HS-27A (cell line): ENCODE measurements at places on chromosomes 1 and 21.
A peak's percentile ranks its signal among the peaks of the same experiment; 100 is the strongest.

GRCh38 chr1:44743211-44743610 is 3.6 kb downstream of the KIF2C start:
- no peak for DNase-seq

DNA sequence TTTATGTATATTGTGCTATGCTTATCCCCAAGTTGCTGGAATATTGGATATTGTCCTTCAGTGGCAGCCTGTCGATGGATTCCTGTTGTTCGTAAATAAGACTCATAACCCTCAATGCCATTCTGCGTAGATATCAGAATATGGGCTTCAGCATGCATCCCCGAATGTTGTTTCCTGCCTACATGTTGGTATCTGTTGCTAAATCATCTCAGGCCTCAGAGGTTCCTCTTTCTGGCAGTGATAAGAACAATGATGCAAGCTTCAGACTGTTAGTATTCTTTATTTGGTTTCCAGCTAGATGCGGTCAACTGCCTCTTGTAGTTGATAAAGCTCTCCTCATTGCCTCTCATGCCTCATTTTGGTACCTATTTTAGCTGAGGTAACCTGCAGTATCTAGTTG is 2082.6 kb downstream of the MRPL39 start:
- DNase-seq: no peak

GRCh38 chr1:29121516-29121935 is 2.2 kb downstream of the TMEM200B start:
- DNase-seq: no peak

DNA sequence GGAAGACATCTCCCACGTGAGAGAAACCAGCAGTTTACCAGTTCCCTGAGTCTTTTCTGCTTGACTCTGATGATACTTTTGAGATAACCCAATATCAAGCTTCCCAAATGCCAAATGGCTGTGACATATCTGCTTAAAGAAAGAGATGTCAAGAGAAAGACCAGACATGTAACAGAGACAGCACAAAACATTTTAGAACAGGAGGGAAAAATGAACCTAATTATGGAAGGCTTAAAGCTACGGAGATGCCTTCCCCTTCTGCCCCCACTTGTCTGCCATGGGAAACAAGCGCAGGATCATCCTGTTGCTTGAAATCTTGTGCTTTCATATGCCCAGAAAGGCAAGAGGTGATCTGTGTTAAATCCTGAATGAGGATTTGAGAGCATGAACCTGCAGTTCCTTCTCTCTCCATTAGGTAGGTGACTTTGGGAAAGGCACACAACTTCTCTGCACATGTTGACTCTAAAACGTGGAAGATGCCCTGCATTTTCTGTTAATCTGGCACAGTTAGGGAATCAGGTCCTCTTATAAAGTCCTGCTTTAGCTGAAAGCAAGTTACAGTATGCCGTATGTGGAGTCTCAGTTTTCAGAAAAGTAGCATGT is 46.7 kb upstream of the MTR start:
- DNase-seq: no peak

GRCh38 chr1:228507961-228508652 is 20.9 kb downstream of the RNF187 start:
- DNase-seq: no peak

GRCh38 chr1:84849357-84849975 is 43.5 kb downstream of the LPAR3 start:
- DNase-seq: no peak

- DNase-seq: no peak
These were observed 171.1 kb downstream of the PIGK start for GRCh38 chr1:77047978-77048614.

- no peak for DNase-seq
These were observed 797.3 kb downstream of the PLA2G4A start for GRCh38 chr1:187626056-187626455.

GRCh38 chr1:160085686-160086455 is 4.5 kb downstream of the KCNJ9 start:
- DNase-seq: no peak

DNA sequence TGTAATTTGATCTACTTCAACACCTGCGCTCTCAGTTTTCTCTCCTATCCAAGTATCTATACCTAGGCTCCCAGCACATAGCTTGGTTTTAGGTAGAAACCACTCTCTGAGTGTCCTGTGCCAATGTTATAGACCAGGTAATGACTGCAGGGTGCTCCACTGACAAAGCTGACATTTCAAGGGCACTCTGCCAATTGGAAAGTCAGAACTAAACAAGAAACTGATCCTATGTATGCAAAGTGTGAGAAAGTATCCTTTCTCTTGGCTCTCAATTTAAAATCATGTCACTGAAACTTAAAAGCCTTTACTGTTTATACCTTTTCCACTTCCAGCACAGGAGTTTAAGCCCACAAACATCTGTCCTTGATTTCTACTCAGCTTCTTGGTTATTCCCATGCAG is 45.0 kb upstream of the AIM2 start:
- no peak for DNase-seq

DNA sequence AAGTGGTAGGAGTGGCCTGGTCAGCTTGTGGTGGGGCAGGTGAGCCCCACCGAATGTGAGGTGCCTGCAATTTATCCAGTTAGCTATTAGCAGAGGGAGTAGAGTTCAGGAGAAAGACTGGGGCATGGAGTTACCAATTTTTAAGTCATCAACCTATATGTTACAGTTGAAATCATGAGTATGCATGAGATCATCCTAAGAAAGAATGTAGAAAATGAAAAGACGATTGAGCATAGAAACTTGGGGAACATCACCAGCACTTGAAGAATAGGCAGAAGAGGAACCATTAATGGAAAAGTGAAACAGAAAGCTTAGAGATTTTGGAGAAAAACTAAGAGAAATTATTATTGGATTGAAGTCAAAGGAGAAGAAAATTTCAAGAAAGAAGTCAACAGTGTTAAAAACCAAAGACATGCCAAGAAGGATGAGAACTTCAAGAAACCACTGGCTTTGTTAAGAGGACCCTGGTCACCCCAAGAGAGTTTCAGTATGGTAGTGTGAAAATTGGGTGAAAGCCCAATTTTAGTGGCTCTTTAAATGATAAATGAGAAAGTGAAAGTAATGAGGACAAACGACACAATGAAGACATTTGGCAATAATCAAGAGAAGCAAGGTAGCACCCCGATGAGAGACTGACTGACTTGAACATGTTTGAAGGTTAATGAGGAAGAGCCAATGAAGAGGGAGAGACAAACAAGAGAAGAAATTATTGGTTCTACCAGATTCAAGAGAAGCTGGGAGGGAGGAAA is 36.7 kb downstream of the DNASE2B start:
- no peak for DNase-seq

DNA sequence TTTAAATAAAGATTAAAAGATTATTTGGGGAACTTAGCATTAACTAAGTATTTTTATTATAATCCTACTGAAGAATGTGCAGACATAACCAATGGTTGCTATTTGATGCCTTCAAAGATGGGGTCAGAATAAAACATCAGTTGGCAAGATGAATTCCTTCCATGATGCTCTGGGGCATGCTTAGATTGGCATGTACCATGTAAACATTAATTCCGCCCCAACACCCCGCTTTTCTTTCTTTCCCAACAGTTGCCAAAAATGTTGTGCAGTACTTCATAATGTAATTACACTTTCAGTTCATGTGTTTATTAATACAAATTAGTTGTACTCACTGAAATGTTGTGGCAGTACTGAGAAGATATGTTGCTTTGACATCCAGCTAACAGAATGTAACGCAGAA is 82.6 kb downstream of the SPAG17 start:
- DNase-seq: no peak

DNA sequence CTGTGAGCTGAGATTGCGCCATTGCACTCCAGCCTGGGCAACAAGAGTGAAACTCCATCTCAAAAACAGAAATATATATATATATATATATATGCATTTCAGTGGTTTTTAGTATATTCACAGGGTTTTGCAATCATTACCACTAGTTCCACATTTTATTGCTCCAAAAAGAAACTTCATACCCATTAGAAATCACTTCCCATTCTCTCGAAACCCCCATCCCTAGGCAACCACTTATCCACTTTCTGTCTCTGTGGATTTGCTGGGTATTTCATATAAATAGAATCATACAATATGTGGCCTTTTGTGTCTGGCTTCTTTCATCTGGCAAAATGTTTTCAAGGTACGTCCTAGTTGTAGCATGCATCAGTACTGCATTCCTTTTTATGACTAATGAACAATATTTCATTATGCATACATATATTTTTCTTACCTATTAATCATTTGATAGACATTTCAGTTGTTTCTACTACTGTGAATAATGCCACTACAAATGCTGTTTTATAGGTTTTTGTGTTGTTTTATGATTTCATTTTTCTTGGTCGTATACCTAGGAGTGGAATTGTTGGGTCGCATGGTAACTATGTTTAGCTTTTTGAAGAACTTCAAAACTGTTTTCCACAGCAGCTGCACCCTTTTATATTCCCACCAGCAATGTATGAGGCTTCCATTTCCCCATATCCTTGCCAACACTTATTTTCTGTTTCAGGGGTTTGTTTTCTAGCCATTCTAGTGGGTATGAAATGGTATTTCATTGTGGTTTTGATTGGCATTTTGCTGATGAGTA is 95.9 kb downstream of the PHTF1 start:
- peak; percentile 23 for DNase-seq

DNA sequence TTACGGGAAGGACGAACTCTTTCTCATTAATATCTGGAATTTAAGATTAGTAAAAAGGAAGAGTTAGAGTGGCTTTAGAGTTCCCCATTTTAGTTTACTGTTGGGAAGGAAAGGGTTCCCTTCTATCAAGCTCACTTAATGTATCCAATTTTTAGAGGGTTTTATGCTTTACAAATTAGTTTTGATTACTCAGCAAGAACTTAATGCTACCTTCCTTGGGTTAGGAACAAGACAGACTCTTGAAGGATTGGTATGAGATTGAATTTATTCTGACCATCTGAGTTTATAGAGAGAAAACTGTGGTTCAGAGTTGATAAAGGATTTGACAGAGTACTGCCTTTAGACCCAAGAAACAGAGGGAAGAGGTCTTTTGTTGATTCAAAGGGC is 29.5 kb upstream of the RGS4 start:
- DNase-seq: no peak

DNA sequence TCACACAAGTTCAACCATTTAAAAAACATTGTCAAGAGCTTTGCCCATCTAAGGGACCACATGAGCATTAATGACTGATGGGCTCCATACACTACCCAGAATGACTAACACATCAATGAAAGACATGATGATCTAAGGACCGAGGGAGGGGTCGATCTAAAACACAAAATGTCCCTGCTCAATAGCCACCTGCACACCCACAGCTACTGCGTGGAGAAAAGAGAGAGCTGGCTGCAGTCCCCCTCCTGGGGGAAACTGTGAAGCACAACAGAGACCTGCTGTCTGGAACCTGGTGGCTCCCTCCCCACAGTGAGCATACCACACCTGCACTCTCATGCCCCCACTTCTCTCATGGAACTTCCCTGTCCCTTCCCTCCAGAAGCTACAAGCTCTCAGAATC is 130.1 kb upstream of the ERG start:
- no peak for DNase-seq

DNA sequence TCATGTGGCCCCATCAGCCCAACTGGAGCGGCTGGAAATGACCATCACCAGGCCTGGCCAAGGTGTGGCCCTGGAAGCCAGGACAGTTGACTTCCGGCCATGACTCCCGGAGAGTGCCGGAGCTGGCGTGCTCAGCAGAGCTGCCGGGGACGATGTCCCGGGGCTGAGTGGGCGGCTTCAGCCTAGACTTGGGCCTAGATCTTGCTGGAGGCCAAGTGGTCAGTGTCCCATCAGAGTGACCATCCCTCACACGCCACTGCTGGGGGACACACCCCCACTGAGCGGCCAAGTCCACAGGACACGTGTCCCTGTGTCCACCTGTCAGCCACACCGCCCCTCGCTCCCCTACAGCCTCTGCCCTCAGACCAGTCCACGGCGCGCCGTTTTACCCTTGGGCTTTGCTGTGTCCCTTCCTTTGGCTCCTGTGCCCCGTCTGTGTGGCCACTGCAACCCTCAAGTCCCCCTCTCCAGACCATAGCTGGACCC is 4.0 kb downstream of the FAAP20 start:
- no peak for DNase-seq

DNA sequence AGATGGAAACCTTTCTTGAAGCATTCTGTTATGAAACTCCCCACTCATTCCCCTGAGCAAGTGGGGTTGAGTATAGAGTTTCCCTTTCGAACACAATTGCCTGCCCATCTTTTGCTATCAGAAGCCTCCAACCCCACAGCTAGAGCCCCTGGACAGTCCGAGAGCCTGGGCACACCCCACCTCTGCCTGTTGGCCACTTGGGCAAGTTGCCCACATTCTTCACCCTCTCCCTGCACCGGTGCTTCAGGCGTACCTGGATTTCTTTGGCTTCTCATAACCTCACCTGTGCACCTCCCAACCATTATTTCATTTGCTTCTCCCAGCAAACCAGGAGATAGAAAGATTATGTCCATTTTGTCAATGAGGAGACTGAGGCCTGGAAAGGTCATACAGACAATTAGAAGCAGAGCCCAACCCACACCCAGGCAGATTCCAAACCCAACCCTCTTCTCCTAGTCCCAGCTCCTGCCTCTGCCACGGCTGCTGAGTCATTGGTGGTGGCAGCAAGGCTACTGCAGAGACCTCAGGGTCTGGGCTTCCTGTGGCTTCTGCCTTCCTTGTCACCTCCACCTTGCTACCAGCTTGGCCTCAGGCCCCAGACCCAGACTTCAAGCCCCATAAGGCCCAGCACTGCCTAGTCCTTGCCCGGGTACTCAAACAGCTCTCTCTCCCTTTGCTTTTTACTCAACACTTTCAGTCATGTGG is 118.7 kb upstream of the ZBTB40 start:
- no peak for DNase-seq

GRCh38 chr1:72547412-72547811 is 265.1 kb upstream of the NEGR1 start:
- no peak for DNase-seq

DNA sequence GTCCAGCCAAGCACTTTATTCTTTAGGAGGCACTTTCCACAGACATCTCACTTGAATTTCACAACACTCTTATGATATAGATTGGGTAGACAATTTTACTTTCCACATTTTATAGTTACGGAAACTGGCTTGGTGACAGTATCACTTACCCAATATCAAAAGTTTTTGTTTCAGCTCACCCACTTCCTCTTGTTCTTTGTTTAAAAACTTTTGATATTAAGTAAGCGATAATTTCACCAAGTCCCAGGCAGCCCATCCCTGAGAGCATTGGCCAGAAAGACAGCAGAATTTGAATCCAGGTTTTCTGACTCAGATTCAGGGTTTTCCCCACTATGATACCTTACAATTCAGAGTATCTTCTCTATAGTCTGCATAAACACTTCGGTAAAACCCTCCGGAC is 60.0 kb downstream of the LRIG2 start:
- DNase-seq: no peak

GRCh38 chr1:192539297-192540092 is 36.1 kb upstream of the RGS1 start:
- DNase-seq: no peak

- no peak for DNase-seq
These were observed 12.2 kb upstream of the RIPK4 start for GRCh38 chr21:41778930-41779600.

DNA sequence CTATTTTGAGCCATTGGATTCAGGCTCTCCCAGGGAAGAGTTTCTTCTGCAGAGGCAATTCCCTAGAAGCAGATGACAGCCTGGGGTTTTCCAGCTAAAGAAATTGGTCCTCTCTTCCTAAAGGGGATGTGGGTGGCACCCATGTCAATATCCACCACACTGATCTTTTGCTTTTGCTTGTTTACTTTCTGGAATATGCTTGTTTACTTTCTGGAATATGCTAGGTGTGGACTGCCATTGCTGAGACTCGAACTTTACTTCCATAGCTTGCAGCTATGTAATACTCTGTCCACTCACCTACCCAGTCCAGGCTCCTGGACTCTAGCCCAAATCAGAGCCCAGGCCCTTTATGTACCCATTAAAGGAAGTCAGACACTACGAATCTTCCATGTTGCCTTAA is 92.1 kb upstream of the SMYD2 start:
- DNase-seq: no peak
